ENCODE measurements at places on chromosomes 4 and X.

GRCh38 chr4:19945979-19946380 is 305.7 kb upstream of the SLIT2 start:
- no peak for DNase-seq

- no peak for DNase-seq
Observed at GRCh38 chrX:29903360-29903759, 312.0 kb upstream of the MAGEB2 start.

DNA sequence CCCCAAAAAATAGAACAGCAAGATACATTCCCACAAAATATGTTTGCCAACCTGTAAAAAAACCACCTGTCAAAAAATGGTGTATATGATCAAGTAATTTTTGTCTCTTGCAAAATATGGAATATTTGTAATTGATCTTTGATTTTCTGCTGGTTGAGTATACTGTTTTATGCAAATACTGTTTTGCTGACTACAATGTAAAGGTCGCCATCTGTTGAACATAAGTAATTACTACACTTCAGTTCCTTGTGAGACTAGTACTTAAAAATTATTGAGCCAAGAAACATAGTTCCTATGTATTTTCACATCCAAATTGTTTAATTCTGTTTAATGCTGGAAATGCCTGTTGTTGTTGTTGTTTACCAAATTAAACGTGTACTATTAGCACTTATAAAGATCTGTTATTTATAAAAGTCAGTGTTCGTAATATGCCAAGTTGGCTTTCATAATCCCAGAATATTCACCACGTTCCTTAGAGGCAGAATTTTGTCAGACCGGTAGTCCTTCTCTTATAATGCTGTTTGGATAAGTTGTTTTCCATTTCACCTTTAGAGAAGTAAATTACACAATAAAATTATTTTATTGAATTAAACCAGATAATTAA is 144.2 kb downstream of the PDLIM5 start:
- no peak for DNase-seq

DNA sequence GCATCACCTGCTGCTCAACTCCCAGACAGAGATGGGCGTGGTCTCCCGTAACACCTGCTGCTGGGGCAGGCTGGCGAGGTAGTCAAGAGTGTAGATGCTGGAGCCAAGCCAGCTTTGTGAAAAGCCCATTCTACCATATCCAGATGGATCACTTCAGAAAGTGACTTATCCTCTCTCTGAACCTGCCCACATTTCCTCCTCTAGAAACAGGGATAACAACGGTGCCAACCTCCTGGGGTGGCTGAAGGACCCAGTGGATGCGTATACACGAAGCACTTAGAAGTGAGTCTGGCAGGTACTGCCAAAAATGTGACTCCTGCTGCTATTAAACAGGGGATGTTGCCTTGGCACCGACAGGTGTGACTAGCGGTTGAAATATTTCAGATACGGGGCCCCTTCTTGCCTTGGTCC is 95.8 kb downstream of the SORBS2 start:
- no peak for DNase-seq

- DNase-seq, result no peak
Observed at GRCh38 chr4:10582059-10582686, 102.4 kb downstream of the CLNK start.

DNA sequence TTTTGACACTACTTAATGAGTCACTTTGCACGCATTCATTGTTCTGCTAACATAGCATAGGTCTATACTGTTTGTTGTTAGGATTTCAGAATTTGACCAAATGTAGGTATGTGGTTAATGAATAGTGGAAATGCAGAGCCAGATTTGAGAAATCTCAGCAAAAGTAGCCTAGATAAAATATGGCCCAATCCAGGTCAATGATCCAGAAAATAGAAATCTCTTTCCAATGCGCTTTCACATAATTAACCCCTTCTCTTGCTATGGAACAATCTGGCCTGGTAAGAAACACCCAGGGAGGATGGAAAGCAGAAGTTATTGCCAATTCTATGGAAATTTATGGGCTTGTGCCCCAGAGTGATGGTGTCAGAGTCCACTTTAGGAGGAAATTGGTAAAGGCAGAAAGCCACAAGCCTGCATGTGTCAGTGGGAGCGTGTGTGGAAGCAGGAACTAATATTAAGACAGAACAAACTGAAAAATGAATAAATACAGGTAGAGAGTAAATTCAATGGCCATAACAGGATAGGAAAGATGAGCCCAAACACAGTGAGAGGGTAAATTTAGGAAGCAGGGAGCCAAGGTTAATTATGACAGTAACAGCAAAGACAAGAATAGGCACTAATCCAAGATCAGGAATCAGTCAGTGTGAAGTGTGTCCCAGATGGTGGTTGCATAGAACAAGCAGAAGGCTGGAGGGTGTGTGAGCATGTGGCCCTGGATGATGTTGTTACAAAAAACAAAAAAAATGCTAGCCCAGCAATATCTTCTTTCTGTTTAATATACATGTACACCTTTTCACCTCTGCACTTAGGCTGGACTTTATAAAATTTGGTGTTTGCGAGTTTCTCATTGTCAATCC is 102.9 kb downstream of the SYTL5 start:
- no peak for DNase-seq

DNA sequence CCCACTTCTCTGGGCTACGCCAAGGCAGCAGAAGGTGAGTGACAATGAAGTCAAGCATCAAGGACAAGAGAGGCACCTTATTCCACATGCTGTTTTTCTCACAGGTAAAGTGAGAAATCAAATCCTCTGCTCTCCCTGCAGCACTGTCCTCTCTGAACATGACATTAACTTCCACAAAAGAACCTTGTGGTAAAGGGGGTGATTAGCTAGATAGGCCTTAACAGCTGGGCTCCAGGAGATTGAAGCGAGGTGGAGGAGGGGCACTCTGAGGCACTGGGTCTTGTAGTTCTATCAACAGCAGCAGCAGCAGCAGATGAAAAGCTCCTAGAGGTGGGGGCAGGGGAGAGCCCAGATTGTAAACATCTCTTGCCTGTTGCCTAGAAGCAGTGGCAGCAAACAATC is 96.8 kb upstream of the CXXC4 start:
- no peak for DNase-seq

DNA sequence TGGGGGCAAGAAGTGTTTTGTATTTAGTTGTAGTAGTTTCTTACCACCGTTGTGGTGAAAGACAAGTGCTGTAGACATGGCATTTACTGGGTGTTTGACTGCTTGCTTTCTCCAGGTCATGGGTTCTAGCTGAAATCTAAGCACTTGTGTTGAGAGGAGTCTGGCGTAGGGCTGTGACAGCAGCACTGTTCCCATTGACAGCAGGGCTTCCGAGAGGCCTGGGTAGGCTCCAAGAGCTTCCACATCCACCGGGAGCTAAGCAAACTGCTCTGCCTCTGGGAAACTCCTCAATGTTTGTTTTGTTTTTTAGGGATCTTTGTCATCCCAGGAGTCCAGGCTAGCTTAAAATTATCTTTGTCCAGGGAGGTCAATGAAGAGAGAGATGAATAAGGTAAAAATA is 44.3 kb downstream of the BMPR1B start:
- DNase-seq, result no peak

- DNase-seq, result no peak
Observed at GRCh38 chrX:24692305-24692704, 1.4 kb upstream of the POLA1 start.

- no peak for DNase-seq
Observed at GRCh38 chr4:52711834-52712250, 39.4 kb downstream of the ERVMER34-1 start.

GRCh38 chrX:96027407-96027806 is 657.2 kb upstream of the DIAPH2 start:
- DNase-seq, result no peak

DNA sequence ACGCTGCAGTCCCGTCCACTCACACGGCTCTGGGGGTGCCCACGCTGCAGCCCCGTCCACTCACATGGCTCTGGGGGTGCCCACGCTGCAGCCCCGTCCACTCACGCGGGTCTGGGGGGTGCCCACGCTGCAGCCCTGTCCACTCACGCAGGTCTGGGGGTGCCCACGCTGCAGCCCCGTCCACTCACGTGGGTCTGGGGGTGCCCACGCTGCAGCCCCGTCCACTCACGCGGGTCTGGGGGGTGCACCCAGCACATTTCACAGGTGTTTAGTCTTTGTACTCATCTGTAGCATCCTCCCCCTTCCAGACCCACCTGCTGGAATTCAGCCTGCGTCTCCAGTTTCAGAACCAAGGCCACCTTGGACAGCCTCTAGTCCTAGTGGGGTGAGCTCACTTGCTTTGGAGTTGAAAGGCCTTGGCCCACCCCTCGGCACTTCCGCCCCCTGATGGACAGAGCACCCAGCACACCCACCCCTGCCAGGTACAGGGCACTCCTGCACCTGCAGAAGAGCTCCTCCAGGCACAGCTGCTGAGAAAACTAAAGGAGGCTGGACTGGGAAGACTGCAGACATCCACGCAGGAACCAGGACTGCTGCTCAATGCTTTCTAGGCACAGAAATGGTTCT is 73.0 kb downstream of the ABLIM2 start:
- no peak for DNase-seq

DNA sequence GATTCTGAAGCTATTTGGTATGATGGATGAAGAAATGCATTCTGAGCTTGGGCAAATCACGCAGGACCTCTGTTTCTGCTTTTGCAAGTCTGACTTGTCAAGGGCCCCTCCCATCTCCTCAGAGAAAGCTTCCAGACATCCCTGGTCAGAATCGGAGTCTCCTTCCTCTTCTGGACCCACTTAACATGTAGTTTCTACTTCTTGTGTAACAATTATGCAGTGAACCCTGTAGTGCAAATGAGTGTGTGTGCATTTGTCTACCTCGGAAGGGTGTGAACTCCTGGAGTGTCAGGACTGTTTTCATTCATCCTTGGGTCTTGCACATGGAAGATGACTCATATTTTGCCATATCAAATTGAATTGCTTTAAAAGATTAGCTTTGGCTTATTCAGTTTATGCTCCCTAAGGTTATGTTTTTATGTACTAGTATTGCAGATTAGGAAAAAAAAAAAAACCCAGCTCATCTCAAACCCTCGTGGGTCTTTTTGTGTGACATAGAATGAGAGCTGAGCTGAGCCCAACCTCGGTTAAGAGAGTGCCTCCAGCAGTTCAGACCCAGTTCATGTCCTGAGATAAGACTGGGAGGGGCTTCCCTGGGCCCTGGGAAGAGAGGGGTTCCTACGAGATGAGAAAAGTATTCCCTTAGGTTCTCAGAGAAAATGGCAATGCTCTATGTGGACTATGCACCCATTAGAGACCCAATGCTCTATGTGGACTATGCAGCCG is 61.1 kb upstream of the RPL34 start:
- no peak for DNase-seq

GRCh38 chr4:125497861-125498260 is 183.1 kb downstream of the FAT4 start:
- no peak for DNase-seq

GRCh38 chr4:112312610-112313239 is 15.6 kb downstream of the ALPK1 start:
- DNase-seq, result no peak

DNA sequence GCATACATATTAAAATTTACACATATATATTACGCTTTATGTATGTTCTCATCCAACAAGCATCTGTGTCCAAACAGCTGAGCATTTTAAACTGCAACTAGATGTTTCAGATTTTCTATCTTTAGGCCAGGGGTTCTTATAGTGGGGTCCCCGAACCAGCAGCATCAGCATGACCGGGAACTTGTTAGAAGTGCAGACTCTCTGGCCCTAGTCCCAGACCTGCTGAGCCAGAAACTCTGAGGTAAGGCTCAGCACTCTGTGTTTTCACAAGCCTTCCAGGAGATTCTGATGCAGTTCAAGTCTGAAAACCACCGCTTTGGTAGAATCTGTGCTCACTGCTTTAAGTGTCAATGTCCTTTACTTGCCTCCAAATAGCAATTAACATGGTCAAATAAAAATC is 266.2 kb upstream of the CASK start:
- no peak for DNase-seq

- no peak for DNase-seq
Observed at GRCh38 chrX:153353416-153353815, 19.5 kb downstream of the ZNF275 start.

- DNase-seq, result no peak
Observed at GRCh38 chr4:8307714-8308113, 38.2 kb downstream of the HTRA3 start.

Measured in effector memory CD4-positive, alpha-beta T cell (primary cell).